Activated CD4-positive, alpha-beta T cell treated with anti-CD3 and anti-CD28 coated beads, Interleukin-2, amount 50 U/mL, for 16 hours (primary cell): ENCODE measurements at places on chromosomes 7 and 10.

- no peak for DNase-seq
Observed at GRCh38 chr7:49797987-49798660, 24.7 kb downstream of the VWC2 start.

DNA sequence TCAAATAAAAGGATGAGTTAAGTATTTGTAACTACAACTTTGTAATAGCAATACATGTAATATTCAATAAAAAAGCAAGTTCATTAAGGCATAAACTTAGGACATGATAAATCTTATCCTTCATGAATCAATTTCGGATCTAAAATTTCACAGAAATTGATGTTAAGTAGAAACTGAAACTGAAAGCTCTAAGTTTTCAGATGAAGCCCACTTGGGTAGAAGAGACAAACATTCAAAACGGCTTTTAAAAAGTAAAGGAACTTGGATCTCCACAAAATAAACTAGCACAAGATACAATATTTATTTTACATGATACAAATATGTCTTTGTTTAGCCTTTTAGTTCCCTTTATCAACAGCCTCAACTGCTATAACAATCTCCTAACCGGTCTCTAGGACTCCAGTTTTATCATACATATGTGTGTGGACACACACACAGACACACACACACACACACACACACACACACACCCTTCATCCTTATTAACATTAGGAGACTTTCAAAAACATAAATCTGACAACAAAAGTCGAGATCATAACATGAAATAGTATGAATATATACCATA lies 83.7 kb downstream of the USP6NL start:
- DNase-seq: no peak

- DNase-seq: no peak
Observed at GRCh38 chr7:20030417-20030816, 186.8 kb downstream of the MACC1 start.

DNA sequence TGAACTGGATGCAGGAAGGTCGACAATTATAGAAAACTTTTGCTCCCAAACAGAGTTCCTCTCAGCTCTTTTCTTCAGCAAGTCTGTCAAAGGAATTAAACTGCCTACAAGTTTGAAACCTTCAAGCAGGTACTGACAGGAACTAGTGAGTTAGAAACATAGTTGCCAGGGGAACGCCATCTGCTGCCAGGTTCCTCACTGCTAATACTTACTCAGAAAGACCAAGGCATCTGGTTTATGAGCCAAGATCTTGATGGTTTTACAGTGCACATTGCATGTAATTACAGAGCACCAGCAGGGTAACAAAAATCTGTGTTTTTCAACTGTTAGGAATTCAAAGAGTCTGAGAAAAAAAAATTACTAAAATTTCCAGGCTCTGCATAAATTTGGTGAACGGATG lies 300.0 kb upstream of the NRG3 start:
- no peak for DNase-seq

DNA sequence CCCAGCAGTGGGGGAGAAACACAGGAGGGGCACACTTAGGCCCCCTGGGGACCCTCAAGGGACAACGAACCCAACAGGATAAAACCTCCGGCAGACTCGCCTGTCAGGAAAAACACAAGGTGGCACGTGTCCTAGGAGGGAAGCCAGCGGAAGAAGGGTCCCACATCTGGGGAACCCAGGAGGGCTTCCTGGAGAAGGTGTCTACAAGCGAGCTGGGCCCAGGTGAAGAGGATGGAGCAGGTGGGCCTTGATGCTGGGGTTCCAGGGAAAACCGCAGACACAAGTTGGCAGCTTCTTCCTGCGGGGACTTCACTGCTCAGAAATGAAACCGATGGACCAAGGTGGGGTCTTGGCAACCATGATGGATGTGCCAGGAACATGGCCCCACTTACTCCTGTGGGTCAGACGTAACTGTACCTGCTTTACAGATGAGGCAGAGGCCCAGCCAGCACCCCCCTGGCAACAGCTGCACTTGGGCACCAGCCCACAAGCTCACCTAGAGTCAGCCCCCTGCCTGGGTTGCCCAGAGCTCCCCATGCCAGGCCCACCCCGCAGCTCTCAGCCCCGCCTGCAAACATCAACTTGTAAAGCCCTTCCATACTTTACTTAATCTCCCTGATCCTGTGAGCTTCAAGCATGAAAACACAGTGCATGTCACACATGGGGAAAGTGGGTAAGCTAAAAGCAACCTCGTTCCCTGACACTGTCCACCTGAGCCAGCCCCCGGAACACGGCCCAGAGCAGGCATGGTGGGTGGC lies 225.0 kb downstream of the ELFN1 start:
- DNase-seq: no peak

DNA sequence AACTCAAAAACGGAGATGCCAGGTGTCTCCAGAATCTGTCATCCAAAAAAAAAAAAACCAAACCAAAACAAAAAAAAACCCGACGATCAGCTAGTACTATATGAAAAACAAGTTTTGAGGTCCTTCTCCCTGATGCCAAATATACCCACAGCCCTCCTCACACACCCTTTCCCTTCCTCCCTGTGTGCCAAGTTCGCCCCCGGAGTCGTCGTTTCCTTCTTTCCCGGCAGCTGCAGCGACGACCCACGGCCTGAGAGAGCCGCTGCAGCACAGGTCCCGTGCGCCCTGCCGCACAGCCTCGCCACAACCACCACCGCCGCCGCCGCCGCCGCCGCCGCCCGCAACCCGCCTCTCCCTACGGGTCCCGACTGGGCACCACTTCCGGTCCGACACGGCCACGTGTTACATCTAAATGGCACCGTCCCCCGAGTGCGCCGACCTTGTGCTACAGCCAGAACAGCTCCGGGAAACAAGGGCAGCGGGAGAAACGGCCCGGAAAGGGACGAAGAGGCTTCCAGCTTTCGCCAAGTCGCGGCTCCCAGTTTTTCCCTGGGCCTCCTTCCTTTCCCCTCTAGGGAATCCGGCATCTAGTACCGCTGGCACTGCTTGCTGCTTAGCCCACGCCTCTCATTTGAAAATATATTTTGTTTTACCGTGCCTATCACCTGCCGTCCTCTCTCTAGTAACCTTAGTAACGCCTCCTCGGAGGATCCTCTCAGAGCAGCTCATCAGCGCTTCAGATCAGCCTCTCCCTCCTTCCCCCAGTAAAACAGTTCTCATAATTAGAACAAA lies at the start of gene FRA10AC1:
FRA10AC1 (minus strand) TSS at position 383 of the 792 bp plus-strand sequence. CDS start 2,486 bp downstream, outside the sequence.
- DNase-seq: peak; percentile 89

- no peak for DNase-seq
Observed at GRCh38 chr10:18179891-18180290, 39.7 kb downstream of the CACNB2 start.

- DNase-seq: no peak
Observed at GRCh38 chr10:89398003-89398749, 5.8 kb downstream of the IFIT1 start.

GRCh38 chr10:89185658-89186057 lies 21.5 kb downstream of the CH25H start:
- DNase-seq: no peak

DNA sequence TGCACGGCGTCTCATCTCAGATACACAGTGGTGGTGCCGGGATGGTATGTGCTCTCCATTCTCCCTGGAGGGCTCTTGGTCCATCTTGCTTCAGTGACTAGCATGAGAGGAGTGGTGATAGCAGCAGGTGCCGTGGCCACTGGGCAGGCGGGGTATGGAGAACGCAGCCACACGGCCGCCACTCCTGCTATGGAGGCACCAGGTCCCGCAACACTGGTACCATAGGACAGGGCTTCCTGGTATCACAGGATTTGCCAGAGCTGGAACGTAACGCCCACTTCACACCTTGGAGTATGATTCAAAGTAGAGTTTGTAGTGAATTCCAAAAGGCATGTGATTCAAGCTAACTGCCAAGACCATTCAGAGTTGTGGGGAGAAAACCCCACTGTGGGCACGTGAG lies 284.1 kb downstream of the DPP6 start:
- no peak for DNase-seq

DNA sequence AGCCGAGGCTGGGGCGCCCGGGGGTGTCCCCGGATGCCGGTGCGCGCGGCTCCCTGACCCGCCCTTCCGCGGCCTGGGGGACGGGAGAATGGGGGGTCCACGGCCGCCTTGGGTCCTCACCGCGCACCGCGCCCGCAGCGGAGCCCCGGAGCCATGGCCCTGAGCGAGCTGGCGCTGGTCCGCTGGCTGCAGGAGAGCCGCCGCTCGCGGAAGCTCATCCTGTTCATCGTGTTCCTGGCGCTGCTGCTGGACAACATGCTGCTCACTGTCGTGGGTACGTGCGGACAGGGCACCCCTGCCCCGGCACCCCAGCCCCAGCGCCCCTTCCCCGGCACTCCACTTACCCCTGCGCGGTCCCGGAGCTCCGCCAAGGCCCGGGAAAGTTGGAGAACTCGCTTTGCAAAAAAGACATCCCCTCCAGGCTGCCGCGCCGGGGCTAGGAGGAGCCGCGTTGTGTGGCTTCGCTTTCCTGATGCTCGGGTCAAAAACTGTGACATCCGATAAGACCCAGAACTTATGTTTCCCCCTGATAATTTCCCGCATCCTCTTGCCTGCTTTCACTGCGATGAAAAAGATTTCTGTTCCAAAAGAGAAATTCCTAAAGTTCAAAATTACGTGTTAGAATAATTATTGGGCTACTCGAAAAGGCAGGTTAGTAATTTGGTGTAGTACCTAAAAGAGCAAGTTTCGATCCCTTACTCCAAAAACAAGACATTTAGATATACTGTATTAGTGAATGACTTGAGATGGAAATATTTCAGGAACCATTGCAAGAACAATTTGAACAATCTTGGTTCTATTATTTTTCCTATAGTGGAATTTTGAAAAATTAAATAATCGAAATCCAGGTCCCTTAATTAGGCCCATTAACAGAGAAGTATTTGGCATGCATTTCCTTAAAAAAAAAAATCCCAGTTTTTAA lies 888 bp downstream of the SLC18A2 start:
- no peak for DNase-seq

DNA sequence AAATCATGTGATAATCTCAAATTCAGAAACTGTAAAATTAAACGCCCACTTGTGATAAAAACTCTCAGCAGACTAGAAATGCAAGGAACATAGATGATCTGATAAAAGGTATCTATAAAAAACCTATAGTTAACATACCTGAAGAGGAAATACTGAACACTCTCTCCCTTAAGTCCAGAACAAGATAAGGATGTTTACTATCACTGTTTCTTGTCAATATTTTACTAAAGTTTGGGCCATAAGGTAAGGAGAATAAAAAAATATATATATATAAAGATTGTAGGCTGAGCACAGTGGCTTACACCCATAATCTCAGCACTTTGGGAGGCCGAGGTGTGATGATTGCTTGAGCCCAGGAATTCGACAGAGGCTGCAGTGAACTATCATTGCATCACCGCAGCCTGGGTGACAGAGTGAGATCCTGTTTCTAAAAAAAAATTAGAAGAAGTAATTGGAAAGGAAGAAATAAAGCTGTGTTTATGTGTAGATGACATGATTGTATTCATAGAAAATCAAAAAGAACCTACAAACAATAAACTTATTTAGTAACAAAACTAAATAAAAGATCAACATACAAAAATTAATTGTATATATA lies 28.4 kb downstream of the MPLKIP start:
- DNase-seq: no peak

DNA sequence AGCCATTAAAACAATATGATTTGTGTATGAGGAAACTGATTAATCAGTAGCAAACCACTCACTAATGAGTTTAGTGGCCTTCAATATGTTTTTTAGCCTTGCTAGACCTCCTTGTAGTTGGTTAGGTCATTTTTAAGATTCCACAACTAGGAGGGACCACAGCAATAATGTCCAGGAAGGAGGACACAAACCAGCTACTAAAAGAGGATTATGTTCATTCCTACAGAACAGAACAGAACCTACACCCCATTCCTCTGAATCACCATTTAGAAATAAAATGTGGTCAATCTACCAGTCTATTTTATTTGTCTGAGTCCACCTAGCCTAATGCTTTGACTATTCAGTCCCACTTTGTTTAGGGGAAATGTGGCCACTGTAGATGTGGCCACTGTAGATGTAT lies 226.3 kb downstream of the GLI3 start:
- no peak for DNase-seq

DNA sequence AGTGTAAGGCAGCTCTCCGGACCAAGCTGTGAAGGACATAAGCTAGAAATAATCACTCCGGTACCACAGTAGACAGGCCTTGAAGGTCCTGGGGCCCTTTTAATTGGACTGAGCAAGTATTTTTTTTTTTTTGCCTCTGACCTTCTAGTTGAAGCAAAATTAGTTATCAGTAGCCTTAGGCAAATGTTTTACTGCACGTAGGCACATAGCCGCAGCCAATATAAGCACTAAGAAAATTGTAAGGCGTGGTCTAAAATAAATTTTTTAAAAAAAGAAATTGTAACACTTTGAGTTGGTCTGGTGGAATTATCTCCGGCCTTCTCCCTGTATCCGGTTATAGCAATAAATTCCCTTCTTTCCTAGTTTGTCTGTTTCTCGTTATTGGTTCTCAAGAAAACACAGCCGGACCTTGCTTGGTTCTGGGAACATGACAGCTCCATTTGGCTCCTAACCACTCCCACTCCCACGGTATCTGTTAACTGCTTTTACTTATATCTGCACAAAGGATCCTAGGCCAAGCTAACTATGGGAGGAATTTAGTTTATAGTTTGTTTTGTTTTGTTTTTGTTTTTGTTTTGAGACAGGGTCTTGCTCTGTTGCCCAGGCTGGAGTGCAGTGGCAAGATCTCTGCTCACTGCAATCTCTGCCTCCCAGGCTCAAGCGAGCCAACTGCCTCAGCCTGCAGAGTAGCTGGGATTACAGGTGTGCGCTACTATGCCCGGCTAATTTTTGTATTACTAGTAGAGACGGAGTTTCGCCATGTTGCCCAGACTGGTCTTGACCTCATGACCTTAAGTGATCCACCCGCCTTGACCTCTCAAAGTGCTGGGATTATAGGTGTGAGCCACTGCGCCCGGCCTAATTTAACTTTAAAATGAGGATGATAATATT lies 124.4 kb upstream of the KIF5B start:
- no peak for DNase-seq

GRCh38 chr7:6419310-6419773 lies 28.4 kb downstream of the DAGLB start:
- no peak for DNase-seq

DNA sequence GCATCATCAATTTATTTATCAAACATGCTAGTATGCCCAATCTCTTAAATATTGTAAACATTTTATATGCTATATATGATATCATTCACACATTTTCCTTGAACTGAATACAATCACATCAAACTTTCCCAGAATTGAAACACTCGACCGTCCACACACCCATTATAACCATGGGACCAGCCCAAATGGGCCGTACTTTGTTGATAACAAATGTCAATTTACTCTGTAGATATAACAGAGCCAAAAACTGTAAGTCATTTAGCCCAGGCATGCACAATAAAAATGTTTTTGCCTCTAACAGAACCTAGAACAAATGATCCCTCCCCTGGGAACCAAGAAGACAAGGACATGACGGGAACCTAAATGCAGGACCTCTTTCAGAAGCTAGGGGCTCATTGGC lies 683 bp upstream of the ANKRD22 start:
- no peak for DNase-seq

DNA sequence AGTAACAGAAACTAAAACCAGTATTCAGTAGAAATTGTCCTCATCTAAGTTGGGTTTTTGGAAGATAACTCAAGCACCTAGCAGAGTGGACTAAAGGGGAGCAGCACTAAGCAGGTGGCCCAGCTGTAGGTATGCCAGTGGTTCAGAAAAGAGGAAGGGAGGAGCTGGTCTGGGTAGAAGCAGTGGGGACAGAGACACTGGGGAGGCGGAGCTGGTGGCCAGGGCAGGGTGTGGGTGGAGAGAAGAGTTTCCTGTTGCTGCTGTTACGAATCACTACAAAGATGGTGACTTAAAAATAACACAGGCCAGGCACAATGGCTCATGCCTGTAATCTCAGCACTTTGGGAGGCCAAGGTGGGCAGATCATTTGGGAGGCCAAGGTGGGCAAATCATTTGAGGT lies 136.2 kb downstream of the WDR11 start:
- DNase-seq: no peak

GRCh38 chr7:128446306-128446705 lies 9.4 kb upstream of the HILPDA start:
- DNase-seq: no peak
